Foreskin fibroblast (primary cell): ENCODE measurements at places on chromosomes 6 and 20.

DNA sequence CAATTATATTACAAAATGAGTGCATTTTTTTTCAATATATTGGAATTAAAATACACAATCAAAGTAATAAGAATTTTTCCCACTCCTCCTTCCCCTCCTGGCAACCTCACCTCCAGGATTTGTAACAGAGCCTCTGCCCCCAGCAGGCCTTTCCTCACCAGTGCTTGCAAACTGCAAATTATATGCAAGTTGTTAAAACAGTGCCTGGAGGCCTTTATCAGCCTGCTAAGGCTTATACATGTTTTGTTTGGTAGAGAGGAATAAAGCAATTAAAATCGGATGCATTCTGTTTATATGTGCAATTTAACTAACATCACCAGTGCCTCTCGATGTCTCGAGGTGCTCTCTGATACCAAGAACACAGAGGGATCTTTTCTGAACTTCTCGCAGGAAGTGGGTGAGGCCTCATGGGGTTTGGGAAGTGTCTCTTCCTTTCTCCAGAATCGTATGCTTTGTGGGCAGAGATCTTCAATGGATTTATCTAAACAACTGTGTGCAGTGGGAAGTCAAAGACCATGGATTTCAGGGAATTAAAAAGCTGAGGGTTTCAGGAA, 186.8 kb downstream of the CDH26 start:
- no peak for DNase-seq

DNA sequence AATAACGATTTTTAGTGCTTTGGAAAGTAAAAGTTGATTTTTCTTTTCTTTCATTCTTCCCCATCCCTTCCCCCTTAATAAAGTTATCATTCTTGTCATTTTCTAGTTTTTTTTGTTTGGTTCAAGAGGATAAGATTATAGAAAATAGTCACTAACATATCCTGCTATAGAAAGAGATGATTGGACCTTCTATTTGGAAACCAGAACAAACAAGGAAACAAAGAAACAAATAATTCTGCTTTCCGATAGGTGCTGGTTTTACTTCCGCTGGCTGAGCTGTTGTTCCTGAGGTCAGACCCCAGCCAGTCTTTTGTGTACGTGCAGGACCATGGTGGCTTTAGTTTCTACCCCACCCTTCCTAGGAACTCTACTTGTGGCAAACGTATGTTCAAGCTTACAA, at the start of gene CDH26:
Gene CDH26, plus strand, starts transcription at position 301 of the 400 bp plus-strand sequence. CDS start 304 bp downstream, outside the sequence.
- no peak for DNase-seq

DNA sequence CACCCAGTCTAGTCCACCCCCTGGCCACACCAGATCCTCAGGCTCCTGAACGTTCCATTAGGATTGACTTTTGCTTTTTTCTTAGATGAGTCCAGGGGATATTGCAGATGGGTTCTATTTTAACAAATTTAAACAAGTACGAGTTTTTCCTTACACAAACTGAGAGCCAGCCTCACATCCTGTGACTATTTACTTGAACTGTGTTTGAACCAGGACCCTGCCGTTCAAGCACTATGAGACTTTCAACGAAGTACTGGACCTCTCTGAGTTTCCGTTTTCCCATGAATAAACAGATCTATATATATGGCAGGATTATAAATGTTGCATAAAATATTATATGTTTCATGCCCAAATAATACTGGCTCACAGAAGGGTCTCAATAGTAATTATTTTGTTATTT, 1.4 kb upstream of the METTL24 start:
- DNase-seq = no peak

DNA sequence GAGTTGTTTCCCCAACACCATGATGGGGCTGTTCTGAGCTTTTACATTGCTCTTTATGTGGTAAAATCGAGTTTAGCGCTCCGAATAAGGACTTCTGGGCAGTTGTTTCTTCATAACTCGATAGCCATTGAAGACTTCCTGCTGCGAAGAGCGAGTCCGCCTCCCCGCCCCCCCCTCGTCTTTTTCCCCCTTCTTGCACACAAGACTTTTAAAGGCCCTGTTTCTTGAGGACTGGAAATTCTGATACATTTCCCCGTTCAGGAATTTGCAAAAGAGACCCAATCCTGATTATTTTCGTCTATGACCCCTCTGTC, 1.5 kb upstream of the CITED2 start:
- peak; percentile 72 for DNase-seq

- DNase-seq = no peak
Observed at GRCh38 chr6:43812850-43813578, 43.0 kb downstream of the VEGFA start.

- DNase-seq = no peak
Observed at GRCh38 chr6:50962213-50962759, 143.6 kb downstream of the TFAP2B start.

GRCh38 chr20:48231253-48231930, 446.1 kb upstream of the SULF2 start:
- DNase-seq = no peak

DNA sequence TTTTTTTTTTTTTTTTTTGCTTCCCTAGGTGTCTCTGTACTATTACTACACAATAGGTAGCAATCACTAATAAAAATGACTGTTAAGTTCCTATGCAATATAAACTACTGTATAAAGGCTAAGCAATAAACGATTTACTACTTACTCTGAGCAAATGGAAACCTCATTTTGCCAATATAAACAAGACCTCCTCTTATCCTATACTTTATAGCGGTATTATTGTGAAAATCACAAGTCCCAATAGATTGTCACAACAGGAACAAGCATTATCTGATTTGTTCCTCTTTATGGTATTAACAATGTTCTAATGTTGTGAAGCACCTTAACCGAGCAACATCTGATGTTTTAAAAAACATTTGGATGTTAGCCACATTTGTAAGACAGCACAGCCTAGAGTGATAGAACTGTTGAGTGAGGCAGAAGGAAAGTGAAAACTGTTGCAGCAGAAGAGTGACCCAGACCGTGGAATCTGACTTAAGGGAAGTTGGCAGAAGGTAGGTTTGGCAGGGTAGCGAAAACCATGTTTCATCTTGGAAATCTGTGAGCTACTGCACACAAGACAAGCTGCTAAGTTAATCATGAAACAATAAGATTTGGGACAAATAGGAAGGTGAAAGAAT, 94.2 kb downstream of the MYLK4 start:
- no peak for DNase-seq

DNA sequence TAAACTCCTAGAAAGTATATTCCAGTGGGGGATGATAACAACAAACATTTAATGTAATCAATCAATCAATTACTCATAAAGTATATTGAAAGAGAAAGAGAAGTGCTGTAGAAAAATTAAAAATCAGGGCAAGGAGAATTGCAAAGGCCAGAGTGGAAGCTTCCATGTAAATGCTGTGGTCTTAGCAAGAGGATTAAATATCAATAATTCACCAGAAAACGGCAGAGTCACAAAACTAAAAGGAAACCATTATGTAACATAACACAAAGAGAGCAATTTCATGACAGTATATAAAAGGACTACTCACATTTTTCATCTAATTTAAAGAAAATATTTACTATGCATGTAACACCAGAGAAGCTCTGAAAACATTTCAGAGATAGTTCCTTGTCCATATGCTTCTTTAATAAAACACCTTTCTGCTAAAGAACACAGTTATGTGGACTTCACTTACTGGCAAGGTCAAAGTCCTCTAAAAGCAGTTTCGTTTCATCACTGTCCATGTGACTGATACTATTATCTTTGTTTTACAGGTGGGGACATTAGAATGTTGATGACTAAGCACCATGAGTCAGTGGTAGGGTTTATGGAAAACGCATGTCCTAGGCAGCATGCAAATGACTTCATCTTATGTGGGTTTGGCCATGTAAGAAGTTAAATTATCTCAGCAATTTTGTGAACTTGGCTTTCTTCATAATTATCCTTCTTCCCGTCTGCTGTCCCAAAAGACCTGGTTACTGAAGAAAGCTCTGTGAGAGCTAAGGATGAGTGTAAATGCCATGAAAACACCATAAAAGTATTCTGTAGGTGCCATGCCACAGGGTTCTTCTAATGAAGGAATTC, 185.8 kb upstream of the TENT5A start:
- peak; percentile 96 for DNase-seq

DNA sequence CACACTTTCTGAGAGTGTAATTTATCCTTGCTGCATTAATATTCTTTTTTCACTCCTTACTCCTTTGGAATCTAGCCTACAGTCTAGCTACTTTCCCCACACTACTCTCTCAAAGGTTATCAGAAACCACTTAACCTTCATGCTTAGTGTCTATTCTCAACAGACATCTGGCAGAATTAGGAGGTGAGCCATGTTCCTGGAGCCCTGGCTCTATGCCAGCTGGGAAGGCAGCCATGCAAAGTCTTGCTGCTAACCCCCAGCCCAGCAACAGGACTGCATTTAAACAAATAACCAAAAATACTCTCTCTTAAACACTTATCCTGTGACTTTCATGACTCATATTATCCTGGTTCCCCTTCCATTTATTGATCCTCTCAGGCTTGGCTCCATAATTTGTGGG, 260.2 kb downstream of the BCKDHB start:
- DNase-seq = no peak

DNA sequence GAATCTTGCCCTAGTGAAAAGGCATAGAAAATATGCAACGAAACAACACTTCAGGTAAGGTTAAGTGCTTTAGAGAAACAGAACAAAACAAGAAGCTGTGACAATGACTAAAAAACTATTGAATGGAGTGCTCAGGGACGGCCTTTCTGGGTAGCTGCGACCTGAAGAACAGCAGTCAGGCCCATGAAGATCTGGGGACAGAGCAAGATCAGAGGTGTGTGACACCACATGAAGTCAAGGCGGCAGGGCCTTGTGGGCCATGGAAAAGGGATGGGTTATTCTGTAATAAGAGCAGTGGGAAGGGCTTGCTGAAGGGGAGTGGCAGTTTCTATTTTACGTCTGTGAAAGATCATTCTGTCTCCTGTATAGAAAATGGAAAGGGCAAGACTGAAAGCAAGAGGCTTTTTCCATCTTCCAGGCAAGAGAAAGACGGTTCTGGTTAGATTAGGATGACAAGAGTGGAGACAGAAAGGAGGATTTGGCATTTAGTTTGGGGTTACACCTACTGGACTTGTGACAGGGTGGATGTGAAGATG, 5.1 kb downstream of the UBE2V1 start:
- DNase-seq = no peak

DNA sequence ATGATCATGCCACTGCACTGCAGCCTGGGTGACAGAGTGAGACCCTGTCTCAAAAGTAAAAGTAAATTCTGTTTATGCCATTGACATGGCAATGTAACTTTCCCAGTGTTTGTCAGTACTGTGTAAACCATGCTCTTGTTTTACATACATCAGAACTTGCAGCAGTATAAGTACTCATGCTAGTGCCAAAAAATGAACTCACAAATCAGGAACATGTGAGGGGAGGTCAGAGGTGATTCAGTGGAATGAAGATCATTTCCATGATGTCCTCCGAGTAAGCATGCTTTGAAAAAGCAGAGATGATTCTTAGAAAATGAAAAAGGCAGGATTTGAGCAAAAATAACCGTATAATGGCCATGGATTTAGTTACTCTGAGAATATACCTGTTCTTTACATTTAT, 81.9 kb downstream of the ANKS1A start:
- DNase-seq = peak; percentile 81

DNA sequence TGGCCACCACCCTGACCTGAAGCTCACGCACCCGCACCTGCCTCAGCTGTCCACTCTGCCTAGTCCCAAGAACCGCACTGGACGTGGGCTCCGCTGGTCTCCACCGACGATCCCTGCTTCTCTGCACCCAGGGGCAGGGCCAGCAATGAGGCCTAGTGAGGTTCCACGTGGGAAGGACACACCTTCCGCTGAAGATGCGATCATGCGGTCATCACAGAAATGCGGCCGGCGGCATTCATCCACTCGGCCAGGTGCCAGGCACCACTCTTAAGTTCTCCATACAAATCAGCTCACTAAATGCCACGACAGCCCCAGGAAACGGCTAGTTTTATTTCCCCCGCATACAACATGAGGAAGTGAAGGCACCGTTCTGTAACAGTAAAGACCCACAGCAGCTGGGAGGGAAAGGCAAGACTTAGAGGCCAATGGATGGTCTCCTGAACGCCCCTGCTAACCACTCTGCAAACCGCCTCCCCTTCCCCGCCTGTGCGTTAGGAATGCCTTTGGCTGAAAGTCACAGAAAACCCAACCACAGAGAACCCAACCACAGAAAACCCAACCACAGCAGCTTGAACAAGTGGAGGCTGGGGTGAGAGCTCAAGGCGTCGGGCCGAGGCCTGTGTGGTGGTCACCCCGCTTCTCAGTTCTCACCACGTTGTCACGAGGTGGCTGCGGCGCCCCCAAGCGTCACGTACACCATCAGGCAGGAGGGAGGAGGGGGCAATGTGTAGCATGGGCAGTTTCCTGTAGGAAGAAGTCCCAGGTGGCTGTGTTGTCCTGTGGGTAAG, 204.4 kb downstream of the TAF4 start:
- no peak for DNase-seq

- DNase-seq = no peak
Observed at GRCh38 chr20:33858666-33859065, 47.5 kb downstream of the CHMP4B start.

DNA sequence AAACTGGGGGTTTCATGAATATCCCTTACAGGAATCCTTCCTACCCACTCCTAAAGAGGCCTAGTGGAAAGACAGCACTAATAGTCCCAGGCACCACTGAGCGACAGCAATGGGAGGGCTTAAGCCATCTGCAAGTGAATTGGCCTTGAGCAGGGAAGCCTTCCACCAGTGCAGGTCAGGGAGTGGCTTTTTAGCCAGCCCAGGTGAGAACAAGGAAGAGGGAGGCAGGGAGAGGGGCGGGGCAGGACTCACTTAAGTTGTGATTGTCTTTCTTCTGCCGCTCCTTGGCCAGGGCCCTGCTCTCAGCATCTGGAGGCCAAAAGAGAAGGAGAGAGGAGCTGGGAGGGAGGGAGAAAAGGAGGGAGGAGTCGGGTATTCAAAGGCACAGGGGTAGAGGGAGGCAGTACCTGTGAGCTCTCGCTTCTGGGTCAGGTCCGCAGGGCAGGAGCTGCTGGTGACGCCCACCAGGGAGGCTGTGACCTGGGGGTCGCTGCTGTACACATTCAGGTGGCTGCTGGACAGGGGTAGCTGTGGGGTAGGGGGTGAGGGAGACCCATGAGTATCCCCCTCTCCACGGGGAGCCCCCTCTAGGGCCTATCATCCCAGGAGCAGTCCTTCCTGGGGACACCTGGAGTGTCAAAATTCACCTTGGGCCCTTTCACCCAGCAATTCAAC, 47.8 kb downstream of the TFEB start:
- DNase-seq = no peak

- peak; percentile 5 for DNase-seq
Observed at GRCh38 chr6:67458265-67458664, 1176.8 kb upstream of the ADGRB3 start.
